ENCODE measurements at places on chromosomes 4 and X. TPM values are rescaled to one million over a fixed set of nuclear protein-coding genes. Genes with fewer than 3 reads are reported as not detected.

- no peaks in the 10 kb centered on the region for H3K27me3 ChIP-seq
- H3K4me1 ChIP-seq, result no peaks in the 10 kb centered on the region
- no peak for DNase-seq
Observed at GRCh38 chr4:158710814-158711213, 12.4 kb downstream of the PPID start.

GRCh38 chr4:100569196-100569595, 51.4 kb upstream of the EMCN start:
- H3K4me1 ChIP-seq, result no peaks in the 10 kb centered on the region
- peak; percentile 23 for DNase-seq
- no peaks in the 10 kb centered on the region for H3K27me3 ChIP-seq
- no peaks in the 10 kb centered on the region for H3K36me3 ChIP-seq

DNA sequence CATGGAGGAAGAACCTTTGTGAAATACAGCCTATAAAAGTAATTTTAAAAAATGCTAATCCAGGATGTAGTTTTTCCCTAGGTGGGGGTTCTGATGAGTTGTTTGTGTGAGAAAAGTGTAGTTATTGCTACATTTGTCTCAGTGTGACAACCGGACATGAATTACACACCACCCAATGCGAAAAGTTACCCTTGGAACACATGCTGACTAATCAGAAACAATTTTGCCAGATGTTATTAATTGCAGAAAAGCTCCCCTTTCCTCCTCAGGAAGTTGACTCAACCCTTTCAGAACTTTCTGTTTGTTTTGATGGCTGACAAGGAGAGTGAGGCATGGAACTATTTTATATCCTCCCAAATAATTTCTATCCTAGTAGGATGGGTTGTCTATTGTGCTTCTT, 38.1 kb upstream of the EDA2R start:
- H3K27me3 ChIP-seq, result no peaks in the 10 kb centered on the region
- no peak for DNase-seq
- H3K27ac ChIP-seq, result peak overlapping the region; percentile 79

Gene CXorf49
- not detected for total RNA-seq

Gene SLC2A9
- total RNA-seq, result 3.5 TPM
